ENCODE measurements at places on chromosomes 16 and 17. TPM values are rescaled to one million over a fixed set of nuclear protein-coding genes. Genes with fewer than 3 reads are reported as not detected.

LGALS9B gene
- not detected for total RNA-seq

ZNF423 gene
- total RNA-seq: not detected

PNPO gene
- 17.2 TPM for total RNA-seq

MT1B gene
- total RNA-seq: not detected

TBC1D3 gene
- total RNA-seq: 2.5 TPM

FBXW10B gene
- 0.77 TPM for total RNA-seq

THRA gene
- 53.6 TPM for total RNA-seq

NOG gene
- 108 TPM for total RNA-seq

ODAD4 gene
- not detected for total RNA-seq

PYDC1 gene
- not detected for total RNA-seq

SPATA32 gene
- 0.75 TPM for total RNA-seq

KCNG4 gene
- not detected for total RNA-seq

KRT33A gene
- total RNA-seq: not detected

MPV17L gene
- total RNA-seq: not detected

ANKS4B gene
- total RNA-seq: not detected

CCL4 gene
- total RNA-seq: 2.9 TPM

MT1A gene
- not detected for total RNA-seq

GPATCH8 gene
- total RNA-seq: 94.8 TPM

ABCA8 gene
- not detected for total RNA-seq

SCIMP gene
- total RNA-seq: 2.3 TPM

PAGR1 gene
- 35.9 TPM for total RNA-seq

RAMP2 gene
- total RNA-seq: not detected

ITGB4 gene
- 1.5 TPM for total RNA-seq

EVI2A gene
- 119 TPM for total RNA-seq

EFCAB13 gene
- 51.1 TPM for total RNA-seq

GP1BA gene
- total RNA-seq: not detected

SEZ6L2 gene
- total RNA-seq: not detected

KRTAP1-1 gene
- total RNA-seq: not detected

GAS2L2 gene
- 0.36 TPM for total RNA-seq

IFT20 gene
- total RNA-seq: 38.0 TPM

OR1E1 gene
- total RNA-seq: not detected

SLC46A1 gene
- total RNA-seq: 3.8 TPM
